ENCODE measurements at places on chromosomes 1 and 21.

GRCh38 chr21:25635310-25635709, 3.7 kb upstream of the JAM2 start:
- no peak for DNase-seq

- no peak for DNase-seq
Observed at GRCh38 chr1:239717097-239717917, 330.9 kb downstream of the CHRM3 start.

DNA sequence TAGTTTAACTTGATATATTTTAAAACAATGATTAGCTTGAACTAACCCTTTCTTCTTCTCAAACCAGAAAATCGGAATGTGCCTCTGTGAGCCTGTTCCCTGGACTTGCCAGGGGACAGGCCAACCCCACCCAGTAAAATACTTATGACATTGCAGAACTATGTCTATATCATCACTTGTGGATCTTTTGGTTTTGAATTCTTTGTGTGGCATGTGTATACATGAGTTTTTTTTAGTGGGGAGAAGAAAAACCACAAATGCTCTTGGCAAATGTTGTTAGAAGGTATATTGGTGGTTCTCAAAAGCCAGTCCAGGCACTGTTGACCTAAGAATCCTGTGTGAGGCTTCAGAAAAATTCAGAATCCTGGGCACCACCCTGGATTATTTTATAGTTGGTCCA, 347.4 kb downstream of the SIPA1L2 start:
- no peak for DNase-seq

DNA sequence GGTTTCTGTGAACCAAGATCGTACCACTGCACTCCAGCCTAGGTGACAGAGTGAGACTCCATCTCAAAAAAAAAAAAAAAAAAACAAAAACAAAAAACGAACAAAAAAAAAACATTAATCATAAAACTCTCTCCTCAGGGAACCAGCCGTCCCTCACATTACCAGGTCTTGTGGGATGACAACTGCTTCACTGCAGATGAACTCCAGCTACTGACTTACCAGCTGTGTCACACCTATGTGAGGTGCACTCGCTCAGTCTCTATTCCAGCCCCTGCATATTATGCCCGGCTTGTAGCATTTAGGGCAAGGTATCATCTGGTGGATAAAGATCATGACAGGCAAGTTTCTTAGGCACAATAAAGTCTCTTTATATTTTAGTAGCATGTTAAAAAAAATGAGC, 32.3 kb upstream of the AGO1 start:
- DNase-seq, result no peak

- no peak for DNase-seq
Observed at GRCh38 chr1:240100371-240100934, 8.8 kb downstream of the FMN2 start.

- DNase-seq, result no peak
Observed at GRCh38 chr1:72438270-72438669, 155.9 kb upstream of the NEGR1 start.

DNA sequence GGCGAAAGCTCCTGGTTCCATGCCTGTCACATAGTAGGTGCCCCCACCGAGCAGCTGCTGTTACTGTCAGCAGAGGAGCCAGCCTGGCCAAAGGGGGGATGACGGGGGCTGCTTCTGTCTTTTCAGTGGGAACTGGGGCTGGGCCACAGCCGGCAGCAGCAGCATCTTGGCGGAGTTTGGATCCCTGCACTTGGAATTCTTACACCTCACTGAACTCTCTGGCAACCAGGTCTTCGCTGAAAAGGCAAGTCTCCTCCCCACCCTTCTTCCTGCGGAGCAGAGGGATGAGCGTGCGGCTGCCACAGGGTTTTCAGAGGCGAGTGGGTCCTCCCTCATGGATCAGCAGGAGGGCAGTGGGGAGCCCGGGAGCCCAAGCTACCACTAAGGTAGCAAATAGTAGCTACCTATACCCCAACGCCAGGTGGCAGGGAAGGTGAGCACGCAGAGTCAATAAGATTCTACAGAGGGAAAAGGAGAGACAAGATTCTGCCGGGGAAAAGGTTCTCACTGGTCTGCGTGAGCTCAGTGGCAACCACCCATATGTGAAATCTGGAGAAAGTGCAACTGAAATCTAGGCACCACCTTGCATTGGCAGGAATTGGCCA, 41.4 kb upstream of the SELENON start:
- DNase-seq, result no peak

GRCh38 chr1:115145226-115145625, 55.9 kb upstream of the TSPAN2 start:
- DNase-seq, result no peak

- DNase-seq, result no peak
Observed at GRCh38 chr1:238777551-238777950, 608.8 kb upstream of the CHRM3 start.

- no peak for DNase-seq
Observed at GRCh38 chr1:34918386-34918976, 11.0 kb downstream of the DLGAP3 start.

- DNase-seq, result no peak
Observed at GRCh38 chr1:208318150-208318734, 74.1 kb upstream of the PLXNA2 start.

DNA sequence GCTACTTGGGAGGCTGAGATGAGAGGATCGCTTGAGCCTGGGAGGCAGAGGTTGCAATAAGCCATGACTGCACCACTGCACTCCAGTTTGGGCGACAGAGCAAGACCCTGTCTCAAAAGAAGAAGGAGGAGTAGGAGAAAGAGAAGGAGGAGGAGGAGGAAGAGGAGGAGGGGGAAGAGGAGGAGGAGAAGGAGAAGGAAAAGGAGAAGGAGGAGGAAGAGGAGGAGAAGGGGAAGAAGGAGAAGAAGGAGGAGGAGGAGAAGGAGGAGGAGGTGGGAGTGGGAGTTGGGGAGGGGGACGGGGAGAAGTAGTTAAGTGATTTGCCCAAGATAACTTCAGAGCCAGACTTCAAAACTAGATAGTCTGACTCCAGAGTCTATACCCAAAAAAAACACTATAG, 55.5 kb upstream of the FOXD3 start:
- DNase-seq, result no peak

DNA sequence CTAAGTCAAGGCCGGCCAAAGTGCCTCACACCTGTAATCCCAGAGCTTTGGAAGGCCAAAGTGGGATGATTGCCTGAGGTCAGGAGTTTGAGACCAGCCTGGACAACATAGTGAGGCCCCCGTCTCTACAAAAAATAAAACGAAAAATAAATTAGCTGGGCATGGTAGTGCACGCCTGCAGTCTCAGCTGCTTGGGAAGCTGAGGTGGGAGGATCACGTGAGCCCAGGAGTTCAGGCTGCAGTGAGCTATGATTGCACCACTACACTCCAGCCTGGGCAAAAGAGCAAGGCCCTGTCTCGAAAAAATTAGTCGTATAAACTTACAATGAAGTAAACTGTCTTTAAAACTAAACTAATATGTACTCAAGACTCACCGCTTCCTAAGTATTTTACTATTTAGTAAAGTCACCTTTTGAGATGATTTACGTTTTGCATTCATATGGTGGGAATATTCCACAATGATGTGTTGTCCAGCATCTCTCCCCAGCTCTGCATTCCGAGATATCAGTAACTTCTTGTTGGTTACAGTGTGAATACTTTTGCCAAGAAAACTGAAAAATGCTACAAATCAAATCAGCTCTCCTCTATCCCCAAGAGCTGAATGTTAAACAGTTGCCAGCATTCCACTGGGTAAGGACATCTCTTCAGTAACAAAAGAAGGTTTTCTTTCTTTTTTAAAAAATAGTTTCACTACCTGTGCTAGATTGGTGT, 84.9 kb upstream of the C21orf91 start:
- DNase-seq, result no peak

DNA sequence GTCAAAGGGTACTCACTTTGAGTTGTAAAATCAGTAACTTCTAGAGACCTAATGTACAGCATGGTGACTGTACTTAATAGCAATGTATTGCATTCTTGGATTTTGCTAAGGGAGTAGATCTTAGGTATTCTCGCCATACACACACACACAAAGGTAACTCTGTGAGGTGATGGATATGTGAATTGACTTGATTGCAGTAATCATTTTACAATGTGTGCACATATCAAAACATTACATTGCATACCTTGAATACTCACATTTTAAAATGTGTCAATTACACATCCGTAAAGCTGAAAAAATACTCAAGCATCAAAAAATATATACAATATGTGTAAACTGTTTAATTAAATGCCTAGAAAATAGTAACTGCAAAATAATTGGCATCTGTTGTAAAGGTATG, 86.0 kb downstream of the SLC35F3 start:
- DNase-seq, result no peak

DNA sequence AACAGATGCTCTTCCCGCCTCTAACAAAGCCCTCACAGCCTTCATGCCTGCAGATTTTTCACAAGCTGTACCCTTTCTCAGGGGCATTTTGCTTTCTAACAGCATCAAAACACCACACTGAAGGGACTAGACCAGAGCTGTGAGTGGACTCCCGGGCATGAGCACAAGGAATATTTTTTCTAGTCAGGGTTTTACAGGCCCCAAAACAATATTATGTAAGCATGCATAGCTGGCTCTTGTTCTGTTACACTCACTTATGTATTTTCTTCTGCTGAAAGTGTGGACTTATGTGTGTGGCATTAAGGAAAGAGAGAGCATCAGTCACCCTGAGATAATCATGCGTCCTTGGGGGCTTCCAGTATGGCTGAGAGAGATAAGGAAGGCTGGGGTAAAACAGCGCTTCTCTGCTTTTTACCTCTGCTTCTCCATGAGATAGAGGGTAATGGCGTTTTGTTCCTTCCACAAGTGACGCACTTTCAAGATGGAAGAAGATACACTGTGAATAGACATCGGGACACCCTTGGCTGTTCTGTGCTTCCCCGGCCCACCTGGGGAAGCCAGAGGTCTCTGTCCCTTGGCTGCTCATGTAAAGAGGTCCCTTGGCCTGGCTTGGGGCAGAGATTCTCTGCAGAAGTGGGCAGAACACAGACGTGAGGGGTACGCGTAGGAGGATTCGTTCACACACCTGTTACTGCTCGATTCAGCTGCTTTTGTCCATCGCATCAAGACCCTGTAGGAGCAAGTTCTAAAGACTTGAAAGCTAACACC, 266.7 kb upstream of the RAB4A start:
- no peak for DNase-seq

GRCh38 chr1:202586018-202586821, 124.0 kb downstream of the SYT2 start:
- DNase-seq, result no peak

- DNase-seq, result no peak
Observed at GRCh38 chr1:12567288-12567819, 50.7 kb downstream of the DHRS3 start.

DNA sequence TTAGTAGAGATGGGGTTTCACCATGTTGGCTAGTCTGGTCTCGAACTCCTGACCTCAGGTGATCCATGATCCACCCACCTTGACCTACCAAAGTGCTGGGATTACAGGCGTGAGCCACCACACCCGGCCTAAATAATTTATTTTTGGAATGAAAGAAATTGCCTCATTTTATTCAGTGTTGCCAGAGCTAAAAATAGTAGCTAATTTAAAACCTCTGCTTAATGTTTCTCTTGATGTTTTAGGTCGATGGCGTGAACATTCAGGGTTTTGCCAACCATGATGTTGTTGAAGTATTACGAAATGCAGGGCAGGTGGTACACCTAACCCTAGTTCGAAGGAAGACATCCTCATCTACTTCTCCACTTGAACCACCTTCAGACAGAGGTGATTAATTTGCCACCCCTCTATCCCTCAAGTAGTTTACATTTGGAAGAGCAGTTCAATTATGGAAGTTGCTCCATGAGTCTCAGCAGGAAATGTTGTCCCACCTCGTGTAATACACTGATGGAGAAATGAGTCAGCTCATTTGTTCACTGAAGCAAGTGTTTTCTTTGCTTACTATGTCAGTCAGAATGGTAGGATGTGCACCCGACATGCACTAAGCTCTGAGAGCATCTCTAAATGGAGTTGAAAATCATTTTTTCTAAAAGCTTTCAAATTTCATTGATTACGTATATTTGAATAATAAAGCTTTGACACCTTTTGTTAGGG, 54.9 kb downstream of the PATJ start:
- no peak for DNase-seq

DNA sequence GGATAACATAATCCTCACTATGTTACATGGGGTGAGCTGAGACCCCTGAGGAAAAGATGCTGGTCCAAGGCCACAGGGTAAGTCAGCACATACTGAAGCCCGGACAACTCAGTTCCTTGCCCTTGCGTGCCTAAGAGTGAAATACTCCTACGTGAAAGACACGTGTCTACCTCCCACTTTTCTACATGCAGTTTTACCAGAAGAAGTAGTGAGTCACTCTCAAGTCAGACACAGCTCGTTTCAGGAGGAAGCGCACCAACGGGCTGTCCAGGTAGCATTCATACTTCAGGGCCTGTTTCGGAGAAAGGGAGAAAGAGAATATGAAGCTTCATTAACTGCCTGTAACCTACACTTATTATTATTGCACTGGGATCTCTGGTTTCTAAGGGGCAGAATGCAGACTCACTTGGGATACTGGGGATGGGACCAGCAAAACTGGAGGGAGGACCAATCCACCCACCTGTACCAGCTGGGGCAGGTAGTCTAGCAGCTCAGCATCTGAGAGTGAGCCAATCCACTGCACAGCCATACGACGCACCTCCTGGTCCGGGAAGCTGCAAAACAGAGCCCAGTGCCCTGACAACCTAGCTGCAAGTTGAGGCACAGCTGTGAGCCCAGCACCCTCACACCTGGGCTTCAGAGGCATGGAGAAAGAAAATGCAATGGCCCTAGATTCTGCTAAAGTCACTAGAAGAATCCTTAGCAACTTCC, 32.4 kb upstream of the PPP1R15B start:
- no peak for DNase-seq

DNA sequence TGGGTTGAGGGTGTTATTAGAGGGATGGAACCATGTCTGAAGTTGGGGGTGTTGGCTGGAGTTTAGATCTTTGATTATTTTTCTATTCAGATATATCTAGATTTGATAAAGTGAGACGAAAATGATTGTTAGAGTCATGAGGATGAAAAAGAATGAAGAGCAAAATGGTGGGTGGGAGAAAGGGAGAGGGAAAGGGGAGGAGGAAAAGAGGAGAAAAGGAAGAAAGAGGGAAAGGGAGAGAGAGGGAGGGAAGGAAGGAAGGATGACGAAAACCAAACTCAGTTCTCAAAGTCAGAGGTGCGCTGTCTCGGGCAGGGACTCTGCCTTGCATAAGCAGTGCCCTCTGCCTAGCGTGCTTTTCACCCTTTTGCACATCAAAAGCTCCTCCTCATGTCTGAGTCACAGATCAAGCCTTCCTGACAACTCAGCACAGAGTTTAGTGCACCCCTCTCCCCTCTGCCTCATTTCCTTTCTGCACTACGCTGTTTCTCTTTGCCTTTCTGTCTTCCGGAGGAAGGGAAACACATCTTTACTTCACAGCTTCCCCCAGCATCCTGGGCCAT, 225.8 kb upstream of the PROX1 start:
- DNase-seq, result no peak

- no peak for DNase-seq
Observed at GRCh38 chr21:31265366-31266013, 78.6 kb downstream of the TIAM1 start.

GRCh38 chr1:244866355-244866754, 2.0 kb upstream of the HNRNPU start:
- DNase-seq, result no peak

- DNase-seq, result no peak
Observed at GRCh38 chr1:116578581-116578980, 7.8 kb upstream of the CD58 start.

- DNase-seq, result no peak
Observed at GRCh38 chr1:242212401-242212800, 213.5 kb upstream of the MAP1LC3C start.

Data from activated CD8-positive, alpha-beta memory T cell treated with anti-CD3 and anti-CD28 coated beads, Interleukin-2, amount 50 U/mL, for 48 hours (primary cell).